ENCODE measurements at places on chromosomes 12 and 14.

DNA sequence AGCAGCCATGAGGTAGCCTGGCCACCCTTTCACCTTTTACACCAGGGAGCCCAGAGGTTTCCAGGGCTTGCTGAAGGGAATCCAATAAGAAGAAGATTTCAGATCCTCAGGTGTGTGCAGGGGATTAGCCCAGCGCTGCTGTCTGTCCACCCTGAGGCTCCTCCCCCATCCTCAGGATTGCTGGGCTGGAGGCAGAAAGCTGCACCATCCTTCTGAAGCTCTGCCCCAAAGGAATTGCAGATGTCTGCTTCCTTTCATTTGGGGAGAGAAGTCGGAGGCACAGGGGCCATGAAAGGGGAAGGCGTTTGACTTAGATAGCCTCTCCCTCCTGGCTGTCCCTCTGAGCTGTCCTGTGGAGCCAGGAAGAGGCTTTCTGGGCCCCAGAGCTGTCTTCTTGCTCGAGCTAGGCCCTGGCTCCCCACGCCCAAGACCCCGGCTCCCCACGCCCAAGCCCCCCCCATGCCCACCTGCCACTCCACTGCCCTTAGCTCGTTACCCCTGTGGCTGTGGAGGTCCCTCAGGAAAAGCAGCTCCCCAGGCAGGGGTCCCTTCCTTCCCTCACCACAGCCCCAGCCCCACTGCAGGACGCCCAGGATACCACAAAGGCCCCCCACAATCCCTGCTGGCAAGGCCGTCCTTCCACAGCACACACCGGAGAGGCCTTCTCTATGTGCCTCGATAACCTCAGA is 359.0 kb downstream of the CACNA1C start:
- DNase-seq: no peak

GRCh38 chr12:32650508-32650907 is 28.6 kb upstream of the DNM1L start:
- no peak for DNase-seq

GRCh38 chr14:94136575-94137331 is 7.3 kb upstream of the IFI27L2 start:
- DNase-seq: peak; percentile 64

- DNase-seq: no peak
These were observed 265.6 kb downstream of the AACS start for GRCh38 chr12:125330645-125331341.

DNA sequence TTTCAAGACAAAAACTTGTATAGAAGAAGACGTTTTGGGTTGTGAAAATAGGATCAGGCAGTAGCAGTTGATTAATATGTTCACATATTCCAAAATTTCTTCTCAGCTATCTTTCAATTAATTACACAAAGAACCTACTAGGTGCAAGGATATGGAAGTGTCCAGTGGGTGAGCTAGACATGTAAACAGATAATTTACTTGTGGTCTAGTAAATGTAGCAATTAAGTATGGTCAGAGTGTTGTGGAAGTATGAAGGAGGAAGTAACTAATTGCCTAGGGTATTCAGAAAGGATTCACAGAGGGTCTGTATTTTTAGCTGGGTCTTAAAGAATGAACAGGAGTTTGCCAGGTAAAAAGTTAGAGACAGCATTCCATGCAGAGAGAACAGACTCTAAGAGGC is 5.9 kb downstream of the GOLGA5 start:
- DNase-seq: no peak
